ENCODE measurements at places on chromosomes 4 and X.

DNA sequence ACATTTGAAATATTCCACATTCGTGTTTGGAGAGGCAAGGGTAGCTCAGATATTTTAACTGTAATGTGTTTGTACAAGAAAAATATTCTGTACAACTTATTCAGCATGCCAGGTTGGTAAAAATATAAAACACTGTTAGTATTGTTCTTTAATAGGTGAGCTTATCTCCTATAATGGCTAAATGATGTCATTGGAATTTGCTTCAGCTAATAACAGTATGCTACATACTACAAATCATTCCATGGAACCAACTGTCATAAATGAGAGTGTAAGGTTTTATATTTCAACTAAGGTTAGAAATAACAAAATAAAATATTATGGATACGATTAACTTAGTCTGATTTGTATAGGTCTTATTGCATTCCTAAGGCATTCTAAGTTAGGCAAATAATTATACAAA, 206.6 kb downstream of the ADGRL3 start:
- DNase-seq, result no peak

DNA sequence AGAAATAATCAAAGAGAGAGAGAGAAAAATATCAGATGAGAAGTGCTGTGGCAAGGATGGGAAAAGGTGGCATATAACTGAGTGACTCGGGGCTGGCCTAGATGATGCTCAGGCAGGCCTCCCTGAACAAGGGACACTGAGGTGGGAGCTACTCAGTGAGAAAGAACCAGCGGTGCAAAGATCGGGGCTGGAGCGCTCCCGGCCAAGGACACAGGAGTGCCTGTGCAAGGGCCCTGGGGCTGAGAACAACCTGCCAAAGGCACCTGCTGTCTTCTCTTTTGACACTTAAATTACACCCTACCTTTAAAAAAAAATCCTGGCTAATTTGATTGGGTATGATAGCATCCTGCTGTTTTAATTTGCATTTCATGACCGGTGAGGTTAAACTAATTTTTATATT, 77.7 kb upstream of the C4orf50 start:
- DNase-seq, result no peak

DNA sequence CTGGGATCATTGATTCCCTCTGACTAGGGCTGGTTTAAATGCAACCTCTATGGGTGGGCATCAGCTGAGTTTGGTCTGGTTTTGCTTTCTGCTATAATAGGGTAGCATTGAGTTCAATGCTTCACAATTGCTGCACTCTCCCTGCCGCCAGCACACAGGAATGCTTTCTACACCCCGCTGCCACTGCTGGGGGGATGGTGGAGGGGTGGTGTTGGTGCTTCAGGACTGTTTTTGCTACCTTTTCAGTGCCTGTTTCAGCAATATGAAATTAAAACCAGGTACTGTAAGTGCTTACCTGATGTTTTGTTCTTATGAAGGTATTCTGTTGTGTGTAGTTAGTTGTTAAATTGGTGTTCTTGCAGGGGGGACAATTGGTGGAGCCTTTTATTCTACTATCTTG, 67.7 kb downstream of the GNL3L start:
- no peak for DNase-seq

- DNase-seq, result no peak
Observed at GRCh38 chr4:170004651-170005295, 21.4 kb downstream of the MFAP3L start.

- DNase-seq, result peak; percentile 9
Observed at GRCh38 chrX:20913760-20914159, 460.5 kb upstream of the CNKSR2 start.

- DNase-seq, result no peak
Observed at GRCh38 chr4:10074767-10075105, 41.9 kb downstream of the WDR1 start.

- no peak for DNase-seq
Observed at GRCh38 chrX:100081503-100081902, 328.6 kb downstream of the PCDH19 start.

- DNase-seq, result no peak
Observed at GRCh38 chrX:154426916-154427770, 1.3 kb upstream of the ATP6AP1 start.

DNA sequence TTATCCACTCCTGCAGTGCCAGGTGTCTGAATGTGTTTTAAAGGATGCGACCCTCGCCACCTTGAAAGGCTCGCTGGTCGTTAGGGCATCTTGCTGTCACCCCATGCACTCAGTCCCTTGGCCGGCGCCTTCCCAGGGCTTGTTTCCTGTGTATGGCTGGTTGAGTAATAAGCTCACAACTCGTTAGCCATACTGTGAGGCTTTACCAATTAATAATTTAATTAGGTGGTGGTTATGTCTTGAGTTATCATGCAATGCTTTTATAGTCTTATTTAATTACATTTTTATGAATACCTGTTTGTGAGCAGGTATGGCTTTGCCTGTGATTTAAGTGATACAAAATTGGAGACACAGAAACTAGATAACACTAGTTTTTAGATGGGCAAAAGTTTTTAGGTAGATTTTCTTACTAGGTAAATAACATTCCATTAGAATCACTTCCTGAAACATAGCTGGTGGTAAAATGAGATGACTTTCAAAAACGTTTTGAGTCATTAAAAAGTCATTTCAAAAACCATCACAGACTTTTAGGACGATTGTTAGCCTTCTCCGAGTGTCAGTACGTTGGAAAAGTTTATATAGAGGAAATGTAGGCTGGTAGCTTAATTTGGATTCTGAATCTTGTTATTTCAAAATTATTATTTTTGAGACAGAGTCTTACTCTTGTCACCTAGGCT, 18.2 kb downstream of the PTTG2 start:
- no peak for DNase-seq

- DNase-seq, result no peak
Observed at GRCh38 chr4:42658261-42658660, 1.4 kb upstream of the ATP8A1 start.

- DNase-seq, result no peak
Observed at GRCh38 chrX:43238461-43238945, 417.6 kb upstream of the MAOA start.

- no peak for DNase-seq
Observed at GRCh38 chr4:77120886-77121508, 36.0 kb upstream of the CCNG2 start.

DNA sequence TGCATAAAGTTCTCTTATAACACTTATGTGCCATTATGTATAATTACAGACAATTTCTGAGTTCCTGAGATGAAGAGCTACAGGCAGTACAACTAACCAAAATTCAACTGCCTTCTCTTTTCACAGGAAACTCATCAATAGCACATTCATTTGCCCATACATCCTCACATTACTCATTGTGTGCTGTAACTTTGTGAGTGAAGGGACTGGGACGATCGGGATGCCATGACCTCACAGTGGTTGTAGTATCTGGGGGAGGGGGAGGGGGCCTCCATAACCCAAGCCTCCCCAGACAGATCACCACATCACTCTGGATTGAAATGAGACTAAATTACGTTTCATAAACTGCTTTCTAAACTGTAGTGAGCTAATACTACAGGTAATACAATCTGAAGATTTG, 60.7 kb downstream of the ABCG2 start:
- no peak for DNase-seq

DNA sequence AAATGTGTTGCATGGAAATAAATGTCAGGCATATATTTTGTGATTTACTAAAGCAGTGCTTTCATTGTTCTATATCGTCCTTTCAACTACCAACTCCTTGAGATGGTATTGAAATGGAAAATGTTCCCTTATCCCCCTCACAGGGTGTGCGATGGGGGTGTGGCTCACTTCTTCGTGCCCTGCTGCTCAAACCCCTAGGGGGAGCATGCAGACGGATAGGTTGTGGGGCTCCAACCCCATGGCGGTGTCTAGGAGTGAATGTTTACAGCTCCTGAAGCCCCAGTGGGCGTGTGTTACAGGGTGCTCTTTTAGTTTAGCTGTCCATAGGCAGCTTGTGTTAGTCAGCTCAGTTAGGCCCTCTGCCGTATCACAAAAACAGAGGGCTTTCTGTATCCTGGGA, 287.7 kb upstream of the EMCN start:
- no peak for DNase-seq

GRCh38 chrX:136336623-136337022, 35.9 kb downstream of the ADGRG4 start:
- peak; percentile 4 for DNase-seq

DNA sequence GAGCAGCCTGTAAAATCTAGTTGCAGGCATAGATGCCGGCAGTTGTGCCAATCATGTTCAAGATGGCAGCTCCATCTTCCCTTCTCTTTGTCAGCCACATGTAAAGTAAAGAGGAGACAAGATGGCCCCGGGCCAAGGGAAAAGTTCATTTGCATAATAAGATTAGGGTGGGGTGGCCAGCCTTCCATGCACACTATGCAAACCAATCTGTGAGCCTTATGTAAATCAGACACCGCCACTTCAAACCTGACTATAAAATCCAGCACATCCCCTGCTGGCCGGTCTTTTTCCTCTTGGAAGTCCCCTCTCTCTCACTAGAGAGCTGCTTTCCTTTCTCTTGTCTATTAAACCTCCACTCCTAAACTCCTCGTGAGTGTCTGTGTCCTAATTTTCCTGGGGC, 78.9 kb upstream of the CBR4 start:
- DNase-seq, result no peak

GRCh38 chr4:184450743-184451535, 23.4 kb downstream of the IRF2 start:
- DNase-seq, result no peak
